ENCODE measurements at places on chromosomes 16 and 17.
A peak's percentile ranks its signal among the peaks of the same experiment; 100 is the strongest.

DNA sequence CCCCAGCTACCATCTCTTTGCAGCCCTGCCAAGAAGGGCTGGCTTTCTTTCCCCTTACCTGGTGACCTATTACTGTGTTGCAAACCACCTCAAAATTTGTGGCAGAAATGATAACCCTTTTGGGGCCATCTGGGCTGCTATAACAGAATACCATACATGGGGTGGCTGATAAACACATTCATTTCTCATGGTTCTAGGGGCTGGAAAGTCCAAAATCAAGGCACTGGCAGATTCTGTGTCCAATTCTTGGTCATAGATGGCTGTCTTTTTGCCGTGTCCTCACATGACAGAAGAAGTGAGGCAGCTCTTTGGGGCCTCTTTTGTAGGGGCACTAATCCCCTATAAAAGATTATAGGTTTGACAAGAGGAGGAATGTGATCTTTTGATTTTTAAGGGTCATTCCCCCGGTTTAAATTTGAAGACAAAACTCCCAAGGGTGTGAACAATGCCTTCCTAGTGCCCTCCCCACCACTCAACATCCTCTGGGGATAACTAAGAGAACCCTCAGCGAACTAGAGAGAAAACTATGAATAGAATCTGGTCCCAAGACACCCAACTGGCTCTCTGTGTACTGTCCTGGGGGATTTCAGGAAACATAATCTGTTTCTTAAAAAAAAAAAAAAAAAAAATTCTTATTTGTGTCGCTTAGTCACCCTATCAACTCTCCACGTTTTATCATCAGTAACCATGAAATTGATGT is 1.7 kb upstream of the METTL22 start:
- no peak for DNase-seq

DNA sequence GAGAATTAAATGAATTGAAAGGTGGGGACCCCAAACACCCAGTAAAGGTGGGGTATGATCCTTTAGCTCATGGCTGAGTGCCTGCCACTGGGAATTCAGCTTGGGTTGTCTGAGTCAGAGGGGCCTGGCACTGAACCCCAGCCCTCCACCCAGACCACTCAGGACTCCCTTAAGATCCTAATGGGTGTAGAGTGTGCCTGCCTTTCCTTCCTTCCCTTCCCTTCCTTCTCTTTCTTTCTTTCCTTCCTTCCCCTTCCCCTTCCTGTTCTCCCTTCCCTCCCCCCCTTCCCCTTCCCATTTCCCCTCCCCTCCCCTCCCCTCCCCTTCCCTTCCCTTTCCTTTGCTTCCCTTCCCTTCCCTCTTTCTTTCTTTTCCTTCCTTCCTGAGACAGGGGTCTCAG is 29.9 kb upstream of the GNA13 start:
- DNase-seq = no peak

DNA sequence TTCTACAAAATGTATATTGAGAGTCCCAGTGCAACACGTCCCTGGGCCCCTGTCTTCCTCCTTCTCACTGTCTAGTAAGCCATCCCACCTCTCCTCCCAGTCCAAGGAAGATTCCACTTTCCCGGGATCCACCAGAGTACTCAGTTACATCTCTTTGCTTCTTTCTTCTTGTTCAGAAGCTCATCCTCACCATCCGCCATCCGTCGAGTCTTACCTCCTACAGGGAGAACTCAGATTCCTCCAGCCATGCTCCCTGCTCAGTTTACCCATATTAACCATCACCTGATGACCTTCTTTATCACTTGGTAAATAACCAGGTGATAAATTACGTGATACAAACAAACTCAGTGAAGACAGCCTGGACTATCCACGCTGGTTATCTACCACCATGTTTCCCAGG is 57.1 kb downstream of the CYTH1 start:
- no peak for DNase-seq

GRCh38 chr16:8753416-8754054 is 43.9 kb downstream of the TMEM186 start:
- DNase-seq = no peak

DNA sequence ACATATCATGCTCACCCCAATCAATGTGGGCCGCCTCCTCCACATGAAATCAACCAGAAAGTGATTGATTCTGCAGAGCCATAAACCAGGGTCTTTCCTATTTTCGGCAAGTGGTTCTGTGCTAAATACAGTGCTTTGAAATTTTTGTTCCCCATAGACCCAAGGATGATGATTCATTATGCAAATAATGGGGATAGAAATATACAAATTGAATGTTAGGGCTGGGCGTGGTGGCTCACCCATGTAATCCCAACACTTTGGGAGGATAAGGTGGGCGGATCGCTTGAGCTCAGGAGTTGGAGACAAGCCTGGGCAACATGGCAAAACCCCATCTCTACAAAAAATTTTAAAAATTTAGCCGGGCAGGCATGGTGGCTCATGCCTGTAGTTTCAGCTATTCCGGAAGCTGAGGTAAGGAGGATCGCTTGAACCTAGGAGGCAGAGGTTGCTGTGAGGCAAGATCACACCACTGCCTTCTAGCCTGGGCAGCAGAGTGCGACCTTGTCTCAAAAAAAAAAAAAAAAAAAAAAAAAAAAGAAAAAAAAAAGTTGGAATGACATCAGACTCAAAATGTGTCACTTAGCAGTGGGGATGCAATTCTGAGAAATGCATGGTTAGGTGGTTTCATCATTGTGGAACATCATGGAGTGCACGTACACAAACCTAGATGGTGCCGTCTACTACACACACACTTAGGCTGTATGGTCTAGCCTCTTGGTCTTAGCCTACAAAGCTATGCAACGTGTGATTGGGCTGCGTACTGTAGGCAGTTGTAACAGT is 581.7 kb downstream of the MAF start:
- no peak for DNase-seq

DNA sequence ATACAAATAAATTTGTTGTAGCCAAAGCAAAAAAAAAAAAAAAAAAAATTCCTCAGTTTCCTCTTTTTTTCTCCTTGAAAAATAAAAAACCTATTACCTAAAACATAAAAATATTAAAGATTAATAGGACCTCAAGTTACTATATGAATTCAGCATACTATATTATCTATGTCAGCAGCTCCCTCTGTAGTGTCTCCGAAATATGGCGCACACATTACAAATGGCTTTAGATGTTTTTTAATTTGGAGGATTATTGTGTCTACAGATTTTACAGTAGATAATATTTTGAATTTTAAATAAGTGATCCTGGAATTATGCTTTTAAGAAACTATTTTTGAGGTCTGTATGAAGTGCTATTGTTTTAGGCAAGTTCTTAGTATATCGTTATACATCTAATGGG is 94.4 kb downstream of the NLK start:
- DNase-seq = no peak

GRCh38 chr16:11133344-11133943 is 122.6 kb downstream of the SOCS1 start:
- no peak for DNase-seq

DNA sequence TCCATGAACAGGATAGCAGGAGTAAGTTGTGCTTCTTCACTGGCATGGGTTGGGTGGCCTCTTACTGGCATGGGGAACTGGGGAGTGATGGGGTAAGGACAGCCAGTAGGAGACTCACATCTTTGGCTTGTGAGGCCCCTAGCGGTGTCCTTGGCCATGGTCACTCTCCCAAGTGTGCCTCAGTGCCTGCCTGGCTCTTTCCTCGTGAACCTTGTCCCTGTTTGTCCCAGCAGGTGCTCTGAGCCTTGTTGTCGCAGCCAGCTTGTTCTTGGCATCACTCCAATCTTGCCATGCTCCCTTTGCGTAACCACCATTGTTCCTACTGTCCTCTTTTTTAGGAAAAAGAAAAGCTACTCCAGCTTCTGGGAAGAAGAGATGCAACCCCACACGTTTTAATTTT is 53.6 kb upstream of the SDK2 start:
- no peak for DNase-seq

DNA sequence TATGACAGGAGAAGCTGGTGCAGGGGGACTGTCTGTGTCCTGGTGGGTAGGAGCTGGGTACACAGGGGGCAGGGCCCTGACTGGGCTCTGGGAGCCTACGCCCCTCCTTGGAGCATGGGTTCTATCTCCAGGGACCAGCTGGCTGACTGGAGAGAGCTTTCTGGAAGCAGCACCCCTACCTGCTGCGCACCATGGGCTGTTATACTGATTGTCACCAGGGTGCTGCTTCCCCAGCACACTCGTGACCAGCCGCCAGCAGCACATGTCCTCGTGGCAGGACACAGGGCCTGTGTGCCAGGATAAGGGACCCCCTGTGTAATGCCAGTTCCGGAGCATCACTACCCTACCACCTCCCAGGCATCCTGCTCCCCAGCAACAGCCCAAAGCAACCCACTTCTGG is 106.0 kb downstream of the AMFR start:
- DNase-seq = no peak

GRCh38 chr17:68172461-68172954 is 75.3 kb upstream of the AMZ2 start:
- DNase-seq = peak; percentile 49

DNA sequence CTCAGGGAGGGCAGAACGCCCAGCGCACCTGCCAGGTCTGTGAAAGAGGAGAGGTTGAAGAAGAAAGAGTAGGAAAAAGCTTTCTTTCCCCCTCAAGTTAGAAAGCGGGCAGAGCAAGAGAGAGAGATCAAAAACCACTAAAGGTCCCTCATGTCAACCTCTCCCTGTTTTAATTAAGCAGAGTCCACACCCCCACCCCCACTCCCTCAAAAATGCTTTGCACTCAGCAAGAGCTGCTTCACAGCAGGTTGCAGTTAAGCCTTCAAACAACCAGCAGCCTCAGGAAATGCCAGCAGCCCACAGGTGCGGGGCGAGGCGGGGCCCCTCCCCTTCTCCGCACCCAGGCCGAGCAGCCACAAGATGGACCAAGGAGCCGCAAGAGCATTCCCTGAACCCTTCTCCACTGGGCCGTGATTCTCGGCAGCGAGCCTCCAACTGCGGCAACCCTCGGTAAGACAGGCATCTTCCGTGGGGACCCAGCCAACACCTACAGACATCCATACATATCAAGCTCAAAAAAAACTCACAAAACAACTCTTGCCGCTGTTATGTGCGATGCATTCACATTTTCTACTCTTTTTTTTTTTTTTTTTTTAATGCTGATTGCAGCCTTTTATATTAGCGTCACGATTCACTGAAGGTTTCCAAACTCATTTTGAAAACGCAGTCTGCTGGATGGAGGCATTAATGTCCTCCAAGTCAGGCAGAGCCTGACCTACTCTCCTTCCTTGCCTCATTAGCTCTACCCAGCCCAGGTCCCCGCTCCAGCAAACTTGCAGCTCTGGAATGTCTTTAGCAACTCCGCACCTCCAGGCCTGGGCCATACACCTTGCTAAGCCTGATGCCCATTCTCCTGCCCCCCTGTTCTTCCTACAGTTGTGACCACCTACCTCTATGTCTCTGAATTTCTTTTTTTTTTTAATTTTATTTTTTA is 66.1 kb downstream of the AXIN2 start:
- DNase-seq = no peak

DNA sequence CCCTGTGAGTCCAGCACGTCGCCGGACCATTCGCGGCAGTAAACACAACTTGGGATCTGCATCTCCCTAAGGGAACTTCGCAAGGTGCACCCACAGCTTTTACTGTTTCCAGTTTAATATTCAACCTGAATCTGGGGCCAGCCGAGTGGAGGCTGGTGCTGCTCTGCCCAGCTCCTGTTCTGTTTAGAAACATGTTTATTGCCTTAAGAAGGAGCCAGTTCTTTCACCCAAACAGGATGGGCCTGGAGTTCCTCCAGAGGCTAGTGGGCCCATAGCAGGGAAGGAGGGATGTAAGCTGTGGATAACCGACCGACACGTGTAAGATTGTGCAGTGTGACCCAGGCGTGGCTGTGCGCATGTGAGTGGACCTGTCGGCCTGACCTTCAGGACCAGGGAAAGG is 17.4 kb downstream of the TBC1D24 start:
- DNase-seq = no peak

GRCh38 chr17:3735515-3735914 is 11.8 kb downstream of the HASPIN start:
- no peak for DNase-seq

GRCh38 chr16:88570691-88571092 is 489 bp downstream of the ZC3H18 start:
- no peak for DNase-seq

DNA sequence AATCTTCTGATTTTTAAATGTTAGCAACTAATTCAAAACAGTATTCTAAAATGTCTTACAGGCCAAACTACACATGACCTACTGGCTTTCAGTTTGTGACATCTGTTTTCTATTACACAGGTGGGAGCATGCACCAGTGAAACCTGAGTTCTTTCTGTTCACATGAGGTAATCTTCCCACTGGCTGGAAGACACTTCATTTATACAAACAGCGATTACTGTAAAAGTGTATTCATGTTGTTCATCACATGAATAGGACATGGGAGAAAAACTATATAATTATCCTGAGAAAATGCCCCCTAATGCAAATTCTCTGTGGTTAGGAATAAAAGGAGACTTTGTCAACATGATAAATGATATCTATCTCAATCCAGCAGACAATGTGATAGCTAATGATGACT is 11.1 kb upstream of the PIK3R5 start:
- DNase-seq = no peak

GRCh38 chr17:3667366-3668278 is 756 bp downstream of the TAX1BP3 start:
- no peak for DNase-seq

DNA sequence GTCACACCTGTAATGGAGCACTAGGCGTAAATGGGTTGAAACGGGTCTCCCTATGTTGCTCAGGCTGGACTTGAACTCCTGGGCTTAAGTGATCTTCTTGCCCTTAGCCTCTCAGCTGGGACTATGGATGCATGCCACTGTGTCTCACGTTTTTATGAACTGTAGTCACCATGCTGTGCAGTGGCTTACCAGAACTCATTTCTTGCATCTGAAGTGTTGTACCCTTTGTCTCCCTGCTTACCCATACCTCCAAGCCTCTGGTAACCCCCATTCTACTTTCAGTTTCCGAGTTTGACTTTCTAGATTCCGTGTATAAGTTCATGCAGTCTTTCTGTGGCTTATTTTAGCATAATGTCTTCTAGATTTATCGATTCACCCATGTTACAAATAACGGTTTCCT is 7.7 kb downstream of the PYCARD start:
- DNase-seq = no peak

DNA sequence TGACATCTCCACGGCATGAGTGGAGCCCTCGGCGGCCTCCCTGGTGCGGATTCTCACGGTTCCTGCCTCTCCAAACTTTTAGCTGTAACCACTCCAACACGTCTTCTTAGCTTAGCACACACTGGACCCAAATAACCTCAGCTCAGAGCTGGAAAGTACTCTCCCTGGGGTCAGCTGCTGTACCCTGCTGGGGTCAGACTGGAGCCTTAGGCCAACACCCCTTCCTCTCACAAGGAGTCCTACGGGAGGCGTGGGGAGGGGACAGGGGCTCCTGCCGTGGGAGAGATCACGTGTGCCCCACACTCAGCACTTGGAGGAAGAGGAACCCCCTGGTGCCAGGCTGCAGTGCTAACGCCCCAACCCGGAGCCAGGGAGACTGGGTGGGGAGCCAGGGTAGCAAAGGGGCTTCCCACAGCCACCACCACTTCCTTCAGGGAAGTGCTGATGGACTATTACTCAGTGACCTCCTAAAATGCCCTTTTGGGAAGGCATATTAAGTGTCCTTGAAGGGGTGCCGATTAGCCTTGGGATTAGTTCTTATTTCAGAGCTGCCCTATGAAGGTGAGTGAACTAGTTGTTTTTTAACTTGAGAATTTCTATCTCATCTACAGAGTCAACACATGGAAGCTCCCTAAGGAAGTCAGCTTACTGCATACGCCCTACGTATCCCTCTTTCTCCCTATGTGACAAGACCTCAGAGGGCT is 124.0 kb downstream of the HIC1 start:
- DNase-seq = no peak
